ENCODE measurements at places on chromosomes 5 and 9.

DNA sequence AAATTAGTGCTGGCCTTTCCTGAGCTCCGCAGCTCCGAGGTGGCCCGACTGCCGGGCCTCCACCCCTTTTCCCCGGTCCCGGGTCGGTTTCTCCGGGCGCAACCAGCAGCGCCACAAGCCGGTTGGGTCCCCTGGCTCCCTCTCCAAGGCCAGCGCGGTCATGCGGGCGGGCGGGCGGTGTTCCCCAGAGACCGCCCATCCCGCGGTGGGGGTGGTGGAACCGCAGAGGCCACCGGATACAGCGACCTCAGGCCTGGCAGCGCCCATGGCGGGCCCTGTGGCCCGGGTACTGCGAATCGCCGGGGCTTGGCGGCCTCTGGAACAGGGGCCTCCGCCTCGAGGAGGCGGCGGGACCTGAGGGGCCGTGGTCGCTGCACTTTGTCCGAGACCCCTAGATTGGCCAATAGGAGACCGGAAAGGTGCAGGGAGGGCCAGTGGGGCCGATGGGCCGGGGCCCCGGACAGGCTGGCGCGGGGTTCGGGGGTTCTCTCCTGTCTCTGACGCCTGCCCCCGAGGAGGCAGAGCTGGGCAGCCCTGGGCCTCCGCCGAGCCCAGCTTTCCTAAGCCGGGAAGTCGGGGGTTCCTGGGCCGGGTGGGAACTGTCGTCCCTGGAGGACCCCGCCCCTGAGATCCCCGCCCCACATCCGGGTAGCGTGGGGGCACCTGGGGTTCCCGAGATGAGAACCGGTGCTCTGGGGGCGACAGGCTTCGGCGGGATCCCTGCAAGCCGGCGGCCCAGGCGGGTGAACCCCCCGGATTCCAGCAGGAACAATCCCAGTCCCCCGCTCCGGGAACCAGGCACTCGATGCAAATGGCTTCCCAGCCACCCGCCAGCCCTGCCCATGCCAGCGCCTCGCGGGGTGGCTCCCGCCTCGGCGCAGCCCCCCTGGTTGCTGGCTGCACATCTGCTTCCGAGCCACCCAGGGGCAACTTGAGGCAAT lies 293.9 kb downstream of the ZSWIM6 start:
- DNase-seq: no peak

GRCh38 chr9:96519787-96520186 lies 69.8 kb downstream of the HABP4 start:
- DNase-seq: no peak

- DNase-seq: no peak
Observed at GRCh38 chr5:77208507-77209163, 1.8 kb upstream of the PDE8B start.

GRCh38 chr9:116713271-116713670 lies 26.2 kb downstream of the TRIM32 start:
- DNase-seq: no peak

DNA sequence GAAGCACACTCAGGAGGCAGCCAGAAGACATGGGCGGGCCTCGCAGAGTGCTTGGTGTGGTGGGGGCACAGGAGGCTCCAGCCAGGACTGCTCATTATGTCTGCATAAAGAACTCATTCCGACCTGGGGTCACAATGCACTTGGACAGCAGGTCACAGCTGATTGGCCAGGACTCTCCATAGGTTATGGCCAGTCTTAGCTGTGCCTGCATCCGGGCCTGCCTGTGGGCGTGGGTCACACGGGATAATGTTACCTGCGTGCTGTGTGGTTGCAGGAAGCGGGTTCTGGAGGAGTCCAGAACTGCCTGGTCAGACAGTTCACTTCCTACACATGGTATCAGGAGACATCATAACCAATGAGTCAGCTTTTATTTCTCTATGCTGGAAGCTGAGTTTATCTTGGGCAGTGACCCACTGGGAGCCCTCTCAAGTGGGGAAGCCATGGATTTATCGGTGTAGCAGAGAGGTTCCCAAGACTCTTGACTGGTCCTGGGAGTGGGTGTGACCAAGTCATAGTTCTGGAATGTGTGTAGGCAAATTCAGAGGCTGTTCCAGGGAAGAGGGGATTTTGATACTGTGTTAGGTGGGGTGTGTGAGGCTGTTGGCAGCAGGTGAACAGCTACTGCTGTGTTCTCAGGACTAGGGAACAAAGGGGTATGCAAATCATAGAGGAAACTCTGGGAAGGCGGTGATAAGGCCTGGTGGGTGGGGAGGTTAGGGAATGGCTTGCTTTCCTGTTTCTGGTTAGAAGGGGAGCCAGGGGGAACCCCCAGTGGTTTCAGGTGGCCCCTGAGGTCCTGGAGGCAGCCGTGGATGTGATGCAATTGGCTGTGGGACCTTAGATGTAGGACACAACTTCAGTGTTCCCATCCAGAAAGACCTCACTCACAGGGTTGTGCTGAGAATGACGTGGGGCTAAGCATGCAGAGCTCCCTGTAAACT lies 51.3 kb downstream of the ARHGEF37 start:
- peak; percentile 13 for DNase-seq

Measured in stimulated activated CD4-positive, alpha-beta T cell treated with anti-CD3 and anti-CD28 coated beads, Interleukin-12 subunit alpha, Interleukin-12 subunit beta, amount 100 ng/mL, for 24 hours (primary cell).